Head of caudate nucleus (tissue), 42 donors: ENCODE measurements at places on chromosomes 13 and 19.

DNA sequence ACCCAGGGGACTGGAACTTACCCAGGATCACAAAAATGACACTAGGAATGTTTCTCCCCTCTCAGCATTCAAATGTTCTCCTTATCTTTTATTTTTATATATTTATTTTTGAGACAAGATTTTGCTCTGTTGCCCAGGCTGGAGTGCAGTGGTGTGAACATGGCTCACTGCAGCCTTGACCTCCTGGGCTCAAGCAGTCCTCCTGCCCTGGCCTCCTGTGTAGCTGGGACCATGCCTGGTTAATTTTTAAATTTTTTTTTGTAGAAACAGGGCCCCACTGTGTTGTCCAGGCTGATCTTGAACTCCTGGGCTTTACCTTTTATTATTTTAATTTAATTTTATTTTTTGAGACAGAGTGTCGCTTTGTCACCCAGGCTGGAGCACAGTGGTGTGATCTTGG lies 108.2 kb downstream of the PCCA start:
- DNase-seq, result no peak

- DNase-seq, result no peak
Measured at GRCh38 chr19:38383743-38384142, 4.1 kb downstream of the GGN start.

- DNase-seq, result no peak
Measured at GRCh38 chr19:15324791-15325519, 7.4 kb downstream of the BRD4 start.

DNA sequence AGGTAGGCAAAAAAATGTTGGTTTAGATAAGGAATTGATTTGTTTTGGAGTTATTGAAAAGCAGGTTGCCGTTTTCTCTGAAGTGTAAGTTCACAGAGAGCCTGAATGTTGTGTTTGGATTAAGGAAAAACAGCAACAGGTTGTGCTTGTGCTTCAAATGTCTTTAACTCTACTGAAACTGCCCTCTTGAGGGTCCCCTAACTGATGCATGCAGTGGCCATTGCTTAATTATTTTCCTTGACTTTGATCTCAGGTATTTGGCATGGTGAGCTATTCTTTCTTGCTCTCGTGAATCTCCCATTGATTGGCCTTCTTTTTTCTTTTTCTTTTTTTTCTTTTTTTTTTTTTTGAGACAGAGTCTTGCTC lies 3.2 kb downstream of the GARRE1 start:
- no peak for DNase-seq

GRCh38 chr19:10268071-10268470 lies 2.8 kb upstream of the ICAM1 start:
- no peak for DNase-seq

- peak; percentile 47 for DNase-seq
Measured at GRCh38 chr13:80141123-80141849, 199.6 kb downstream of the SPRY2 start.
